NCI-H1105 (cell line): ENCODE measurements at places on chromosomes 16 and 17.

- DNase-seq: peak; percentile 28
These were observed at the start of gene CYBA for GRCh38 chr16:88650749-88651275. Gene CYBA (minus strand): TSS chr16:88651053. CDS start chr16:88651013, 40 bp downstream.

DNA sequence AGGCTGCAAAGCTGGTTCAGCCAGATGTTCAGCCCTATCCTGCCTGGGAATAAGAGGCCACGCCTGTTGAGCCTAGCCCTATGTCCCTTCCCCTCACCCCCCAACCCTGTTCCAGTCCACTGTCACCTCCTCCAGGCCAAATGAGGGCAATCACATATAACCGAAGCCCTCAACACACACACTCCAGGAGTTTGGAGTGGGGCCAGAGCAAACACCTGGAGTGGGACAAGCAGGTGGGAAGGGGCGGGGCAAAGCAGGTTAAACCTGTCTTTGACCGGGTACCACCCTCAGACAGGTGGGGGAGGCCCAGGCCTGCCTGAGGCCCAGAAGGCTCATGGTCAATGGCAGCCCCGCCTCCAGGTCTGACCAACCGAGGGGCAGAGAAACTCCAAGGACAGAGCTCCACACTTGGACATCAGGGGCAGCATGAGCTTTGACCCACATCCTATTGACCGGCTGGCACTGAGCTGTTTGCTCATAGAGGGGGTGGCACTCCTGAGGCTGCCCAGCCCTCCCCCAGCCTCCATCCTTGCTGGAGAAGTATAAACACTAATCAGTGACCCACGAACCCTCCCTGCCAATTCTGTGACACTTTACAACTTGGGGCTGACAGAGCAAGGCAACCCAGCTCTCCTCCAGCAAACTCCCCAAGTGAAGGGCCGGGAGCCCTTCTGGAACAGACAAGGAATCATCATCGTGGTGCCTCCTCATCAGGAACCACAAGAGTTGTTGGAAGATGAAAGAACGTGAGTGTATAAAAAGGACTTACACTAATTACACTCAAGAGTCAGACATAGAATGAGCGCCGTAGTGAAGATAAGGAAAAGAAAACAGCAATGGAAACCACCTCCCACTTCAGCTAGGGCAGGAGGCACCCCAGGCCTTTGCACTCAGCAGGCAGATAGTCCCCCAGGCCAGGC, 1.5 kb downstream of the ESRP2 start:
- DNase-seq: peak; percentile 77

DNA sequence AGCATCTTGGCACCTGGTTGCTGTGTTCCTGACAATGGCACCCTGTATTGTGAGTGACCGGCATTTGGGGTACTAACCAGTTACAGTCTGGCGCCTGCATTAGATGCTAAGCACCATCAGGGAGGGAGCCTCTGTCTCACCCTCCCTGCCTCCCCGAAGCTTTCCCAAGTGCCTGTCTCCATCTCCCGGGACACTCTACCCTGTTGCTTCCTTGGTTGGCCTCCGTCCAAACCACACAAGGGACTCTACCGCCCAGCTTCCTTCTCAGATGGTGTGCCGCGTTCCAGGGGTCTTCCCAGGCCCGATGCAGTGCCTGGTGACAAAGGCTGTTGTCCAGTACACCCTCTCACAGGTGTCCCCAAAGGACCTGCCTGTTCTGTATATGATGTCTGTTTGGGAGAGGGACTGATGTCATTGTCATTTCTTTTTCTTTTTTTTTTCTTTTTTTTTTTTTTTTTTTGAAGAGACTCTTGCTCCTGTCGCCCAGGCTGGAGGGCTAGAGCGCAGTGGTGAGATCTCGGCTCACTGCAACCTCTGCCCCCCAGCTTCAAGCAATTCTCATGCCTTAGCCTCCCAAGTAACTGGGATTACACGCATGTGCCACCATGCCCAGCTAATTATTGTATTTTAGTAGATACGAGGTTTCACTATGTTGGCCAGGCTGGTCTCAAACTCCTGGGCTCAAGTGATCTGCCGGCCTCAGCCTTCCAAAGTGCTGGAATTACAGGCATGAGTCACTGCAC, 6.7 kb downstream of the SNN start:
- no peak for DNase-seq

DNA sequence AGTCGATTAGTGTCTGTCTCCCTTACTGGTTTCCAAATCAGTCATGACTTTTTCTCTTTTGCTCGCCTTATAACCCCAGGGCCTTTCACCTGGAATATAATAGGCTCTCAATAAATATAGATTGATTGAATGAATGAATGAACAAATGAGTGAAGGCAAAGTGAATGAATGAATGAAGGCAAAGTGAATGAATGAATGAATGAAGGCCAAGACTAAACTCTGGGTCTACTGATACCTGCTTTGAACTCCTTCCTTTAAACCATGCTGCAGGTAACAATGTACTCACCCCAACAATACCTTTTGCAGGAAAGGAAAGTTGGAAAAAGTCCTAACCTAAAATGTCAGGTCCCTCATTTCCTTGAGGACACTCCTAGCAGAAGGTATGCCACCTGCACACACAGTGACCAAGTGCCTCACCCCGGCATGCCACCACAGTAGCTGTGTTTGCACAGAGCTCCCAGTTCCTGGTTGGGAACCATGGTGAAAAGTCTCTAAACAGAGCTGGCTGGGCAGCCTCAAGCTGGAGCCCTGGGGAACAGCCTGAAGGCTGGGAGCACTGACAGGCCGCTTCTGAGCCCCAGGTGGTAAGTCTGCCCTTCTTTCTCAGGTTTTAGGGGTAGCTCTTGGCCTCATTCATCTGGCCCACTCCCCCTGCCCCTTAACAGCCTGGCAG, 42.7 kb upstream of the ANKFN1 start:
- DNase-seq: no peak

GRCh38 chr16:54792811-54793210, 137.9 kb upstream of the IRX5 start:
- no peak for DNase-seq

- no peak for DNase-seq
These were observed 29.3 kb upstream of the SMIM36 start for GRCh38 chr17:55540414-55541091.

GRCh38 chr16:49482690-49483089, 109.1 kb downstream of the C16orf78 start:
- no peak for DNase-seq

- DNase-seq: no peak
These were observed 220.2 kb upstream of the TBX2 start for GRCh38 chr17:61179380-61179806.

DNA sequence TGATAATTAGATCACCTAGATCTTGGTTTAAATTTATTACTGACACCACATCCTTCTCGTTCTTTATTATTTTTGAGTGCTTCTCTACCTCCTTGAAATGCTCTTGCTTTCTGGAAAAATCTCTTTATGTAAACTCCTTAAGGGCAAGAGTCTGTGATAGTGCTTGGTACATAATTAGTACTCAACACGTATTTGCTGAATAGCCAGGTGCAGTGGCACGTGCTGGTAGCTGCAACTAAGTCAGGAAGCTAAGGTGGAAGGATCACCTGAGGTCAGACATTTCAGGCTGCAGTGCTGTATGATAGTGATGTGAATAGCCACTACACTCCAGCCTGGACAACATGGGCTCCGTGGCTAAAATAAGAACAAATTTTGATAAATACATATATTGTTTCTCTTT, 63.0 kb downstream of the PPM1E start:
- no peak for DNase-seq

- no peak for DNase-seq
These were observed 138.8 kb downstream of the XYLT1 start for GRCh38 chr16:17331991-17332390.

DNA sequence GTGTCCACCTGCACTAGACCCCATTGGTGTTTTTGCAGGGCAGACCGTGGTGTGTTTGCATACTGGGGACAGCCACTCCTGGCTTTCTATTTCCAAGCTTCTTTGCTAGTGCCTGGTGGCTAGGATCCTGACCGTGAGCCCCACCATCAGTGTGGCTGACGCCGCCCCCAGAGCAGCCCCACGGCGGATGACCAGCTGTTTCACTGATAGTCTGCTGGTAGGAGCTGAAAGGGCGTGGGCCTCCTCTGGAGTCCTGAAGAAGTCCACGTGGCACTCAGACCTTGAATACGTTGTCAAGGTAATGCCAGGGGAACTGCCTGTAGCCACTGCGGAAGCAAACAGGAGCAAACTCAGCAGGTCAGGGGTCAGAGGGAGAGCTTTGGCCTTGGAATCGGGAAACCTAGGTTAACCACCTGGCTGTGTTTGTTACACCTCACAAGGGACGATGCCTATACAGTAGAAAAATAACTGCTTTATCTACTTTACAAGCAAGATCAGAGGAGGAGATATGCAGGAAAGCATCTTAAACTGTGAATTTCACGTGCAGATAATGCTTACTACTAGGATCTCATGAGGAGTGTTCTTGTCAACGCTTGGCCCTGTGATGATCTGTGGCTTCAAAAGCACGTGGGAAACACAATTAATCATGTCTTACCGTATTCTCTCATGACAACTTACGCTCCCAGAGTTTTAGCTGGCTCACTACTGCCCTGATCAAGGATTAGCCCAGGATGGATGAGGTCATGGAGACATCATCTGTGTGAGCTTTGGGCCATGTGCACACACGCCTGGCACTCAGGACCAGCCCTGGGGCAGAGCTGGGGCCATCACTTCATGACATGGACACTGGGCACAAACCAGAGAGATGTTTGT, 30.3 kb downstream of the ALDH3A2 start:
- DNase-seq: no peak

DNA sequence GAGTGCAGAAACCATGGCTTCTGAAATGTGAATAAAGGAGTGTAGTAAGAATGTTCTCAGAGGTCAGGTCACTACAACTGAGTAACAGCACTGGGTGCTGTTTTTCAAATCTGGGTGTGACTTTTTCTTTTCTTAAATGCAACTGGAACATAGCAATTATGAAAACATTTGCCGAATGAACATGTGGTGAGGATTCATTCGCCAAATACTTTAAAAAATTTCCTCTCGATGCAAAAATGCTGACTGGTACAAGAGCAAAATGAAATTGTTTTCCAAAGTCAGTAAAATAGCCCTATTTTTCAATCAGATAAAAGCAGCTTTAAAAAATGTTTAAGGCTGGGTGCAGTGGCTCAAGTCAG, 18.6 kb downstream of the ZDHHC7 start:
- no peak for DNase-seq

DNA sequence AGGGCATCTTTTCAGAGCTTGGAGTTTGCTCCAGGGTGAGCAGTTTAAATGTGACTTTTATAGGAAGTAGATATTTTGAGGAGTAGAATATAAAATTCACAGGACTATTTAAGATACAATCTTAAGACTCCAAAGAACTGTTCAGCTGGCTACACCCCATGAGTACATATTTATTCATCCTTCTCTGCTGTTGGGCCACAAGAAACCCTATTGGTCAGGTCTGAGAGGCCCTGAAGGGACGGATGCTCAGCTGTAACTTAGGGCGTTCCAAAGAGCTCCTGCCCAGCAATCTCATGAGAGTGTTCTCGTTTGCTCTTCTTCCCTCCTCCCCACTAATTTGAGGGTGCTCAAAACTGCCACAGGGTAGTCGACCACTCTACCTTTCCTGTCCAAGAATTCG, 7.3 kb downstream of the ST6GALNAC2 start:
- DNase-seq: no peak

DNA sequence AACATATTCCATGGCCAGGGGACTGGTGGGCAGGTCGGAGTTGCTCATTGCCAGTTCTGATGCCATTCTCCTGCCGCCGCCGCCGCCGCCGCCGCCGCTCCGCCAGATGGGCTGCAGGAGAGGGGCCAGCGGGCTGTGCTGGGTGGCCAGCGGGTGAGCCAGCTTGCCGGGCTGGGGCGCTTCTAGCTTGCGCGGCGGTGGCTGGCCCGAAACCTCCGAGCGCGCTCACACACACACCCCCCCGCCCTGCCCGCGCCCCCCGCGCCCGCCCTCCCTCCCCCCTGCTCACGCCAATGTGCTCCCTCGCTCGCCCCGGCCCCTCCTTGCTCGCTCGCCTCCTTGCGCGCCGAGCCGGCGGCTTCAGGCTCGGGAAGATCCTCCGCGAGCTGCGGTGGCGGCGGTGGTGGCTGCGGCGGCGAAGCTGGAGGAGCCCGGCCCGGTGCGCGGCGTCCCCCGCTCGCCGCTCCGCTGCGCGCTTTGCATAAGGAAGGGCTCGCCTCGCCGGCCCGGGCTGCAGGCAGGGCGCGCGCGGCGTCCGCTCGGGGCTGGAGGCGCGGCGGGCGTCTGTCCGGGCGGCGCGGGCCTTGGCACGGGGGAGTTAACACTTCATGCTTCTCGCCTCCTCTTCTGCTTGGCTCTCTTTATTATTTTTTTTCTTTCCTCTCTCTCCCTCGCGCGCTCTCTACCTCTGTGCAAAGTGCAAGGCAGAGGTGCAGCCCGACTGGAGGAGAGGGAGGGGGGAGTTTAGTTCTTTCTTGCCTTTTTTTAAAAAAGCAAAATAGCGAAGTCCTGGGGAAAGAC, 500 bp downstream of the MAF start:
- DNase-seq: peak; percentile 66

- DNase-seq: no peak
These were observed 90.9 kb downstream of the RBFOX1 start for GRCh38 chr16:7423434-7424044.

- no peak for DNase-seq
These were observed 5.1 kb downstream of the ETV4 start for GRCh38 chr17:43540821-43541674.
